ENCODE measurements at places on chromosomes 5 and 9.

- no peak for DNase-seq
Observed at GRCh38 chr5:154236-154635, 37.1 kb upstream of the LRRC14B start.

DNA sequence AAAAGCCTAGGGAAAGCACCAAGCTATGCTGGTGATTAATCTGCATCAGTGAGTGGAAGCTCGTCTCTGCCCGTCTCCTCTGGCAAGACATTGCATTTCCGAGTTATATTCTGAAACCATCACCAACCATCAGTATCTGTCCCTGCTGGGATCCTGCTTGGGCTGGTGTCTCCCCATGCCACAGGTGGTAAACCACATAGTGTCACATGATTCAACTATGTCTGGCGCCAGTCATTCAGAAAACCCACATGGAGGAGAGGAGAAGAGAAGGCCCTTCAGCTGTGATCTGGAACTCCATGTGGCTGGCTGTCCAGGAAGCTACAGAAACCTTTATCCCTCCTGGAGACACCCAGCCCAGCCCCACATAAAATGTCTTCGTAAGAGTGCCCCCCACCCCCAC, 4.8 kb downstream of the IL9 start:
- no peak for DNase-seq

DNA sequence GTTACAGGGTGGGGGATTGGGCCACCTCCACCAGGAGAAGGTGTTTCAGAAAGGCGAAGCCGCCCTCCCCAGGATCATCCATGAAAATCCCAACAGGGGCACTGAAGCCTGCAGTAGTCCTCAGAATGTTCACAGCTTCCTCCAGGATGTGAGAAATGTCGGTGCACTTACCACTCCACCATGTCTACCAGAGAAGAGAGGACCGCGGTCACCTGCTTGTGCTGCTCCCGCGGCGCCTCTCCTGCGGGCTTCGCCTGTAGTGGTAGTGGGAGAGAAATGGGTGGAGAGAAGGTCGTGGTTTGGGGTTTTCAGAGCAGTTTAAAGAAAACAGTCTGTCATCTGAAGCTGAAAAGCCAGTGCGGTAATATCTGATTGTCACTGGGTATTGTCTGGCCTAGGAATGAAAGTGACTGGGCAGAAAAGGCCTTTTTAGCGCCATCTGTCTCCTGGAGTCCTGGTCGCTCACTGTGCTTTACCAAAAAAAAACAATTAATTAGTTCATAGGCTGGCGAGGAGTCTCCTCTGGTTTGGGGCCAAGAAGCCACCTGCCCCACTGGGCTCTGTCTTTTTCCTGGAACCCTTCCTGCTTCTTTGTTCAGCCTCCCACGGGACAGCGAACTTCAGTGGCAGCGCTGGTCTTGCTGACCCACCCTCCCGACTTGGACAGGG, 23.0 kb upstream of the PPP1R26 start:
- no peak for DNase-seq

- no peak for DNase-seq
Observed at GRCh38 chr9:99825172-99826046, 3.7 kb downstream of the NR4A3 start.

Measured in stimulated activated CD4-positive, alpha-beta T cell treated with anti-CD3 and anti-CD28 coated beads, Interleukin-1b, Interleukin-23, amount 100 ng/mL, for 1 hour (primary cell).